ENCODE measurements at places on chromosomes 6 and 20.

DNA sequence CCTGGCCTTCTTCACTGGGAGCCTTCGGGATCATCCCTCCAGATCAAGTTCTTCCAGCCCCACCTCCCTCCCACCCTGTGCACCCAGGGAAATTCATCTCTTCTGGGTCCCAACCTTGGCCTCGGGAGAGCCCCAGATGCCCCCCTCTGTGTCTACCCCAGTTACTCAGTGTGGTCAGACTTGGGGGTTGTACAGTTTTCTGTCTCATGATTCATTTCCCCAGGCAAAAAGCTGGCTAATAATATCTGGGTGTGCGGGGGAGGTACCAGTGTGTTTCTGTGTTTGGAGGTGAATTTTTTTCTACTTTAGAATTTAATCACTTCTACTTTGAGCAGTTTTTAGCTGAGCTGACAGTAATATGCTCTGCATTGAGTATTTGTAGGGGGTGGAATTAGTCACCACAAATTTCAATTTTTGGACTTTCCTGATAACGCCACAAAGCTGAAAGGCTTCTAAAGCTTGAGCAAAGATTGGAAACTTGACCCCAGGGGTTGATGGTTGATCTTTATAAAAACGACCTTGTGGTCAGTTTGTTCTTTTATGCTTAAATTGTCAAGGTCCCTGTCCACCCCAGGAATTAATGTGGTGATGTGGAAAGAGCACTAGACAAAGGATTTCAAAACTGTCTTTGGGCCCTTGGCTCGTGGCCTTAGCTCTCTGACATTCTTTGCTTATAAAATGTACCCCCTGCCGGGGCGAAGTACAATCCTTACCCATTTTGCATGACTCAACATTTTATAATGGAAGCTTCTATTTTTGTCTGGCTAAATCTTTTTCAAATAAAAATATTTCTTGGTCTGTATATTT is 284.7 kb upstream of the TAB2 start:
- DNase-seq, result no peak

DNA sequence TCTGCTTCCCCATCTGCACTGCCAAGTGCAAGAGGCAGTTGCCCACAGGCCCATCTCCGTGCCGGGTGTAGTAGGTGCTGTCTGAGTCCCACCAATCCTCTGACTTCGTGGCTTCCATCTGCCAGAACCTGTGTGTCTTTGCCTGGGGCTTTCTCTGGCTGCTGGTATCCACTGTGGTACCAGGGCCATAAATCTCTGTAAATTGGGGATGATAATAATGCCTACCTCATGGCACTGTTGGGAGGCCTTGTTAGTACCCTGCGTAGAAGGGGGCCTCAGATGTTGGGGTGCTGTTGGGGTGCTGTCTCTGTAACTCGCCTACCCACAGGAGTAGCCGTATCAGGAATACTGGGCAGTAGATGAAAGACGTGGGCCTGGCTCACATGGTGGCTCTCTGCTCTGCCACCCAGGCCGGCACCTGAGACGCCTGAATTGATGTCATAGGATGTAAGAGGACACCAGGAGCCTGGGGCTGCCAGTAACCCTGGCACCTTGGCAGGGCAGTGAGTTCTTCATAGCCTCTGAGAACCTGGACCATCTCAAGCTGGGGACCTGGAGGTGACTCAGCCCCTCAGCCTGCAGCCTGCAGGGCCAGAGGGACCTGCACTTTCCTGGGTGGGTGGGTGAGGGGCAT is 94.1 kb upstream of the RNF24 start:
- DNase-seq, result no peak

DNA sequence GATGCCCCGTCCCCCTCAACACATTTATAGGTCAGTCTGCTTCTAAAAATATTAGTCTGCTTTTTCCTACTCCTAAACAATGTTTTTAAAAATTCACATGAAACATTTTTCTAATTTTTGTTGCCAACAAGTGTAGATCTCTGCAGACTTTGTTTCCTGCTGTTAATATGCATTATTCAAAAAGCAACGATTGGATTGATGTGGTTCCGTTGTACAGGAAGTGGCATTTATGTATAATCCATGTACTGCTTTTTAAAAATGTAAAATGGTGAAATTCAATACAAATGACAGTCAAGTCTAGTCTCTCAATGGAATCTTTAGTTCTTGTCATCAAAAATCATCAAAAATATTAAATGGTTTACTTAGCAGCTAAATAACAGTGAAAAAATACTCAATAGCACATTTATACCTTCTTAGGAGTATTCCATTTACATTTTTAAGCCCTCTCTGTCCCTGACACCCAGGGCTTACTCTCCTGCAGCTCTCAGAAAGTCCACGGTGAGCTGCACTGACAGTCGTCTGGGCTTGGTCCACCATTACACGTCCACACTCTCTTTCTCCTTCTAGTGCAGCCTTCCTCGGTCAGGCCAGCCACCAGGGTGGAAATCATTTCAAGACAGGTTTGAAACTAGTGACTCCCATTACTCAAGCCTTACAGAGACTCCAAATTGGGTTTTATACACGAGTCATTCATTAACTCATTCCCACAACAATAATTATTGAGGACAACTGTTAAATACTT is 211.5 kb downstream of the TMEM200A start:
- DNase-seq, result no peak

DNA sequence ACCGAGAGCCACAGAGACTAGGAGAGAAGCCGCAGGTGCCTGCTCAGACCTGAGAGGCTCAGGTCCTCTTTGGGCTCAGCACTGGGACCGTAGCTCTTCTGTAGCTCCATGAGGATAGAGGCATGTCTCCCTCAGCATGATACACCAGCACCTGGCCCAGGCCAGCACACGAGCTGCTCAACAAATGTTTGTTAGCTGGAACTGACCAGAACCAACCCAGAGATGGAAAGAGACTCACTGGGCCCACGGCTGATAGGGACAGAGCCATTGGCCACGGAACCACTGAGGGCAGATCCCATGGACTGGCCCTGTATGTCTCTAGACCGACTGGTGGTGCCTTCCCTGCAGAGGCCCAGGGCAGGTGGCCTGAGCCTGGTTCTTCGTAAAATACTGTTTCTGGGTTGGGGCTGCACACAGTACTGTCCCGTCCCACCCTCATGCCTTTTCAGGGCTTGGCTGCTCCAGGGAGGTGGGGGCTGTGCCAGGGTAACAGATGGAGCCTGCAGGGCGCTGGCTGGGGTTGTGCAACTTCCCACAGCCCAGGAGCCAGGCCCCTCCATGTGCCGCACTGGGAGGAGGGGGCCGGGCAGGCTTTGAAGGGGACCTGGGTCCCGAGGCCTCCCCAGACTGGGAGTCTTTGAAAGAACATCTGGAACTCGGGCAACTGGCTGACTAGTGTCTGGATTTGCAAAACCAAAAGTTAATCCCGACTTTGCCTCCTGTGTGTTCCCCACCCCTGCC is 5.2 kb downstream of the C20orf204 start:
- no peak for DNase-seq

- DNase-seq, result no peak
Measured at GRCh38 chr6:109103942-109104341, 8.6 kb downstream of the CEP57L1 start.

- no peak for DNase-seq
Measured at GRCh38 chr6:84912472-84913322, 148.3 kb upstream of the TBX18 start.

DNA sequence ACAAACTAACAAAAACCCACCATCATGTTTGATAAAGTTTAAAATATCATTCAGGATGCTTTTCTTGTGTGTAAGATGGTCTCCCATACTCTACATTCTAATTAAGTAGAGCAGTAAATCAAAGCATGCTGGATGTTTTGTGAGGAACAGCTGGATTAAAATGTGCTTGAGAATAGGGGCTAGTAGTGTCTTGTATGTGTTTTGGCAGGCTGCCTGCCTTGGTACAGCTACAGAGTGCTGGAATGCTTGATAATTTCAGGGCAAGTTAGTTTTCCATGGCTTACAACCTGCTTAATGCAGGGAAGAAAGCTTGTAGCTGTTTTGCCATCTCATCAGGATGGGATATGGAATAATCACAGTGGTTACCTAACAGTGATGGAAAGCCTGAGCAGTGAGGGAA is 636.6 kb upstream of the MMS22L start:
- no peak for DNase-seq

DNA sequence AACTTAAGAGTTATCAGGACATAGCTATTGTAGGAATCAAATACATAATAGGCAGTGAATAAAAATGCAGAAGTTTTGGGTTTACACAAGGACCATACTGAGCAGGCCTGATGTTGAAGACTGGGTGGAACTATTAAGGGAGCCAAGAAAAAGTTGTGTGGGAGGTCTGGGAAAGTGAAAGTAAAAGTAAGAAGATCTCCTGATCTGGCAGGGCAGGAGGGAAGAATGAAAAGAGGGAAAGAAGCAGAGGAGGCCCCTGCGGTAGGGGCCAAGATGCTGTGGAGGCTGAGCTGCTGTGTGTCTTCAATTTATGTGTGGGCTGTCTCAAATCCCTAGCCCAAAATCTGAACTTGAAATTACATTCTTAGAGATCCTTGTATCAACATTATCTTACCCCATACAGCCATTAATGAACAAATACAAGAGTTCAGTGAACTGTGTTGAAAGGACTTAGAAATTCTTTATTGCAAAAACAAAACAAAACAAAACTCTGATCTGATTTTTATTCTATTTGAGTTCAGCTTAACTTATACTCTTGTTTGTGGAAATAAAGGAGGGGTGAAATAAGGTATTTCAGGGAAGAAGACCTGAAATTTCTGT is 1183.8 kb downstream of the HACE1 start:
- no peak for DNase-seq

DNA sequence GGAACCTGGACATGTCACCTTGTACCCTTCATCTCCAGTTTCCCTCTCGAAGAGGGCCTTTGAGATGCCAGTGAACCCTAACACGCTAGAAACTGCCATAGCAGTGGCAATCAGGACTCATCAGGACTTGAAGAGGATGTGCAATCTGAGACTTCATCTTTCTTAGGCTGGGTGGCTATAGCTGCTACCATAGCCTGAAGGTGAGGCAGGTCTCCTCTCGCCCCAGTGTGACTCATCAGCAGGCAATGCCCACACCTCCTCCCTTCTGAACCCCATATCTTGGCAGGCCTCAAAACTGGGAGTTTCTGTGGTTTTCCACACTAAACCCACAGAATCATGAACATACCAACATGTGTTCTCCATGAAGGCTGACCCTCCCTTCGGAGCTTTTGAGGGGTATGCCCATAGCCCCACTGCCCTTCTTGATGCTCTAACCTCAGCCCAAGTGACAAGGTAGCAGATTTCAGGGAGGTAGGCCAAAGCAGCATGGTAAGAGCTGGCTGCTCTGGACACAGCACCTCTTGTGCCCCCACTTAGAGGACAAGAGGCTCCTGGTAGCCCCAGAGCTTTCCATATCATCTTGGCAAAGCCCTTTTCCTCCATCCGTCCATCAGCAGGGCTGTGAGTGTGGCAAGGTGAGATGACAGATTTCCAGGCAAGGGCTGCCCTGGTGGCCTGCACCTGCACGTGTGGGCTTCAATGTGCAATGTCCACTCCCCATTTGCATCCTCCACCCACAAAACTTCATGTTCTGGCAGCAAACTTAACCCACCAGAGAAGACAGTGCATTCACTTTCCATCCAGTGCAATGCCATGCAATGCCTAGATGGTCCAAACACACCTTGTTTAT is 2.6 kb downstream of the BLCAP start:
- no peak for DNase-seq

DNA sequence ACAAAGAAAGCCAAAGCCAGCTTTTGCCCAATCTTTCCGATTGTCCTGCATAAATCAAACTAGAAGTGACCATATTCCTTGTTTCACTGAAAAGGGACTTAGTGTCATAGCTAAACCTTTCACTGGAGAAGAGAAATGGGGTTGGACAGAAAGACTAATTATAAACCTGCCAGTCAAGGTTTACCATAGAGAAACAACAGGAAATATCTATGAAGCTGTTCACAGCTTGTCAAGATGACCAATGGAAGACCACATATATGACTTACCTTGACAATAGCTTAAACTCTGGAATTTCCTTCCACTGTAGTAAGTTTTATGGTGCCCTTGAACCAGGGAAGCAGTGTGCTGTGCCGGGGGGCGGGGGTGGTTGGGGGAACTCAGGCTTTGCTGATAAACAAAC is 107.7 kb upstream of the PHACTR1 start:
- DNase-seq, result no peak

DNA sequence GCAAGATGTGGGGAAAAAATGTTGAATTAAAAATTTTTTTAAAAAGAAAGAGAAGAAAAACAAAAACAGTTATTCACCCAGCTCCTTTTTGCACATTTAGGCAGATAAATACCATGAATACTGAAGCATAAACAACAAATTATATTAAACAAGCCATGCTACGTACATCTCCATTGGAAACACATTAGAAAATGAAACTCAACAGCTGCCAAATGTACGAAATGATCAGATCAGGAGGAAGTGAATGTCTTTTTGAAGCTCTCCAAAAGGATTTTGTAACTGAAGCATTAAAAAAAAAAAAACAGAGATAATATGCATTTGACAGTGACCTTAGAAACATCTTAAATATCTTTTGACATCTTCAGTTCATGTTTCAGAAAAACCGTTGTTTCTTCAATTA is 56.7 kb downstream of the CD83 start:
- no peak for DNase-seq

GRCh38 chr20:31691646-31692275 is 30.9 kb downstream of the BCL2L1 start:
- no peak for DNase-seq

- no peak for DNase-seq
Measured at GRCh38 chr20:42576167-42576566, 613.5 kb downstream of the PTPRT start.

DNA sequence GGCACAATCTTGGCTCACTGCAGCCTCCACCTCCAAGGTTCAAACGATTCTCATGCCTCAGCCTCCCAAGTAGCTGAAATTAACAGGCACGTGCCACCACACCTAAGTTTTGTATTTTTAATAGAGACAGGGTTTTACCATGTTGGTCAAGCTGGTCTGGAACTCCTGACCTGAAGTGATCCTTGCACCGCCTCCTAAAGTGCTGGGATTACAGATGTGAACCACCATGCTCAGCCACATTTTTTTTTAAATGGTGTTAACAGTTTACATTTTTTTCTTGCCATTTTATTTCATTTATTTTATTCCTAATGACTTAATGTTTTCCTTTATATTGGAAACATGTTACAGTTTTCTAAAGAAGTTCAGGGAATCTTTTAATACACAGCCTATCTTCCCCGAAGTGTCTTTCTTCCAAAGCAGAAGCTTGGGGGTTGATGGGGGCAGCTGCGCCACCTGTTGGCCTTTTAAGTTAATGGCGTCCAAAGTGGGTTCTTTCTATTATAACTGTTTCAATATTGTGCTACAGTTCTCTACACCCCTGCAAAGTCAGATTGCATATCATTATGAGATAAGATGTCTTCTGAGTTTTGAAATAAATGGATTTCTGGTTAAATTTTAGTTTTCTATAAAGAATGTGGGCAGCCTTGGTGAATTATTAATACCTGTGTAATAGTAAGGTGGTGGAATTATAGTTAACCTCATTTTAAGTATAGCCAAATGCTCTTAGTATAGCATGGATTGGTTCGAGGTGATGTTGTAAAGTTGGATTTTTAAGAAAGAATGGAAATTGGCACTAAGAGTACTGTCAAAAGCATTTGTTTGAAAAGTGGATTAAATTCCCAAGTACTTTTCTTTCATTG is 42.0 kb upstream of the PLCG1 start:
- DNase-seq, result no peak

DNA sequence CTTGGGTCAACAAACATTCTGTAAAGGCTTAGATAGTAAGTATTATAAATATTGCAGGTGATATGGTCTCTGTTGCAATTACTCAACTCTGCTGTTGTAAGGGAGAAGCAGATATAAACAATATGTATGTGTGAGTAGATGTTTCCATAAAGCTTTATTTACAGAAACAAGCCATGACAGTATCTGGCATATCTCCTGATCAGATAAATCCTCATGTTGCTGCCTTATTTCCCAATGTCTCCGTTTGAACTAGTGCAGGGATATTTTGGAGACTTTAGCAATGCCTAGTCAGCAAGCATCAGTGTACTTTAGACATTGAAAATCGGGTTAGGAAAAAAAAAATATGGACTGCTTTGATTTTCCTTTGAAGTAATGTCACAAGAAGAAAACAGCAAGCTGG is 96.1 kb downstream of the LAMA2 start:
- no peak for DNase-seq

Data from cortex of kidney (tissue), 1 donor.